CD4-positive, alpha-beta T cell treated with Interleukin-17A for 4 hours (primary cell): ENCODE measurements at places on chromosomes 6 and 20.

DNA sequence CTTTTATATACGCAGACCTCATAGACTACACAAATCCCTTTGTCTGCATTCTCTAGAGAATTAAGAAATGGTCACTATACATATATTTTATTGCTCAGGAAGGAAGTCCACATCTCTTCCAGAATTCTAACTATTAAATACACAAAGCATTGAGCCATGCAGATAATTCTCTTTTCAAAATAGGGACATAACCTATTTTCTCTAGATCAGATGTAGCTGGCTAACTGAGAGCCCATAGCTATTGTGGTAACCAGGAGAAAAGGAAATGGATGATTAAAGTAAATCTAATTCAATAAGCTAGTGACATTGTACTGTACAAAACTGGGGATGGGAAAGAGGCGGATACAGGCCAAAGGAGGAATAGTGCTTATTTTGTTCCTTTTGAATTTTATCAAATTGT lies 137.2 kb downstream of the BACH2 start:
- no peak for DNase-seq

DNA sequence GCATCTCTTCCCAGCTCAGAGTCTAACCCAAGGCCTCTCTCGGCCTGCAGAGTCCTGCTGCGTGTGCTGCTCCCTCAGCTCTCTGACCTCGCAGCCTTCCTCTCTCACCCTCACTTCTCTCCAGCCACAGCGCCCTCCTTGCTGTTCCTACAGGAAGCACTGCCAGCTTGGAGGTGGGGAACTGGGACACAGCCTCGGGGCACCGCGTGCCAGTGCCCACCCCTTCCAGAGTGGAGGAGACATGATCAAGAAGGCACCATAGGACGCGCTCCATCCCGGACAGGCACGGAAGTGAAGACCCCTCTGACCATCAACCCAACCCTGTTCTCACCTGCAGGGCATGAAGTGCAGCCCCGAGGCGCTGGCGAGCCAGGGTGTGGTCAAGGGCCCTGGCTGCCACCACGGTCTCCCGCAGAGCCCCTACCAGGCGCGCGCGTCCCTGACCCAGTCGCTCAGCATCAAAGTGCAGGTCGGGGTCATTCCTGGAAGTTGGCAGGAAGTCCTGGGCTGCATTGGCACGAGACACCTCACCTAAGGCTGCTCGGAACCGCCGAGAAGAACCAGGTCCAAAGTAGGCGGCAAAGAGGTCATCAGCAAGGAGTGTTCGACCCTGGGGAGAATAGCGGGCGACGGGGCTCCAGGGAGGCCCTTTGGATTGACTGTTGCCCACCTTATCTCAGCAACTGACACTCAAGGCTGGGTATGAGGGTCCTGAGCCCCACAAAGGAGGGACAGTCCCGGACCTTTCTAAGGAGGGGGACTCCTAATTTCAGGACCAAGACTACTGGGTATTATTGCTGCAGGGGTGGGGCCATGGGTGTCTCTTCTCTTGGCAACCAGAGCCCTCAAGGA lies 1.3 kb downstream of the VWA7 start:
- no peak for DNase-seq

DNA sequence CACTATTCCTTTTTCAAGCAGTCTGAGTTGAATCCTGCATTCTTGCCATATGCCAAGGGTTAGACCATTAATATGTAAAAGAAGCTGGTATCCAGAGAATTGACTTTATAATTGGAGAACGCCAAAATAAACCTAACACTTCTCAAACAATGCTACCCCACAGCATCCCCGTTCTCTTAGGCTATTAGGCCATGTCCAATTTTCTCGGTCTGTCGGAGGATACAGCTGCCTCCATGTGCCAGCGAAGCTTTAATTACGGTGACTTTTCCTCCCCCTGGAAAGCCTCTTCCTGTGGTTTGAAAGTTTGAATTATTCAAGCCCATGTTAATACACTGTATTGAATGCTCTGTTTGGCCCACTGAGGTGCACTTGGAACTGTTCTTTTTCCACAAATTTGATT lies 60.5 kb downstream of the HS3ST5 start:
- no peak for DNase-seq

DNA sequence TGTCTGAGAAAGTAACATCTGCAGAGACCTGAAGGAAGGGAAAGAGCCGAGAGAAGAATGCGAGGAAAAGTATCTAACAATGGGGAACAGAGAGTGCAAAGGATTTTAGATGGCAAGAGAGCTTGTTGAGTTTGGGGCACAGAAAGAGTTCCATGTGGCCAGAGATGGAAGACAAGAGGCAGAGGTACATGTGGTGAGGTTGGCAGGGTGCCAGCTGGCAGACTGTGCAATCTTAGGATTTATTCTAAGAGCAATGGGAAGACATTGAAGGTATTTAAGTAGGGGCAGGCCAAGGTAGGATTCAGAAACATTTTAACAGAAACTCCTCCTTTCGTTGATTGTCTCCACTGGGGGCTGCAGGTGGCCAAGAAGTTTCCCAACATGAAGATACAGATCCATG lies 20.4 kb upstream of the LBP start:
- DNase-seq: no peak

GRCh38 chr20:2460752-2461424 lies 9.7 kb downstream of the SNRPB start:
- DNase-seq: no peak

DNA sequence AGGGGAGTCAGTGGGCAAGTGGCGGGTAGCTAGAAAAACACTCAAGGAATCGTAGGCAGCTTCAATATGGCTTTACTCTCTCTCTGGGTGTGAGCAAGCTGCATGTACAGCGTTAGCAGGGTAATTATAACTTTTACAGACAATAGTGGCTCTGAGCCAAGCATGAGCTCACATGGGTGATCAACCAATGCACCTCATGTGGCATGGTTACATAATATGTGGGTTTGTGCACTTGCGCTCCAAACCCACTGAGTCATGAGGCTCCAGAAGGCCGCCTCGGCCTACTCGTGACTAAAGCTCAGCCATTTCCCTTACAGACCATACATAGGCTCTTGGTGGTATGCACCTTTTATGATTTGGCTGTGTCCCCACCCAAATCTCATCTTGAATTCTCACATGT lies 78.4 kb upstream of the FBXL4 start:
- no peak for DNase-seq

GRCh38 chr6:80179695-80180094 lies 73.2 kb downstream of the BCKDHB start:
- DNase-seq: no peak
